Sciatic nerve (tissue), 2 donors: ENCODE measurements at places on chromosomes 3 and 15. TPM values are rescaled to one million over a fixed set of nuclear protein-coding genes. Genes with fewer than 3 reads are reported as not detected.

Gene ACVR2B
- total RNA-seq = 13.1 TPM

Gene BCL2A1
- 11.6 TPM for total RNA-seq

DNA sequence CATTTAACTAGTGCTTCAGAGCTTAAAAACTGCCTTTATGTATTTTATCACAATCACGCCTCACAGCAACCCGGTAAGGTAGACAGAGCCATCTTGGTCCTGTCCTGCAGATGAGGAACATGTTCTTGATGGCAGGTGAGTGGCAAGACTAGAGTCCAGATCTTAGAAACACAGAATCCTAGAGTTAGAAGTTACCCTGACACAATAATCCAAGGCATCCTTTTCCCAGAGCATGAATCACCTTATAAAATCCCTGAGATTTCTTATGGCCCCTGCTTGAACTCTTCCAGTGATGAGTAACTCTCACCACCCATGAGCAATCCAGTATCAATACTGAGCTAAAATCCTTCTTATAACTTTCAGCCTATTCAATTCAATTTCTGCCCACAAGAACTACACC lies 16.9 kb downstream of the POPDC2 start:
- DNase-seq = no peak

Gene STRIT1
- not detected for total RNA-seq

DNA sequence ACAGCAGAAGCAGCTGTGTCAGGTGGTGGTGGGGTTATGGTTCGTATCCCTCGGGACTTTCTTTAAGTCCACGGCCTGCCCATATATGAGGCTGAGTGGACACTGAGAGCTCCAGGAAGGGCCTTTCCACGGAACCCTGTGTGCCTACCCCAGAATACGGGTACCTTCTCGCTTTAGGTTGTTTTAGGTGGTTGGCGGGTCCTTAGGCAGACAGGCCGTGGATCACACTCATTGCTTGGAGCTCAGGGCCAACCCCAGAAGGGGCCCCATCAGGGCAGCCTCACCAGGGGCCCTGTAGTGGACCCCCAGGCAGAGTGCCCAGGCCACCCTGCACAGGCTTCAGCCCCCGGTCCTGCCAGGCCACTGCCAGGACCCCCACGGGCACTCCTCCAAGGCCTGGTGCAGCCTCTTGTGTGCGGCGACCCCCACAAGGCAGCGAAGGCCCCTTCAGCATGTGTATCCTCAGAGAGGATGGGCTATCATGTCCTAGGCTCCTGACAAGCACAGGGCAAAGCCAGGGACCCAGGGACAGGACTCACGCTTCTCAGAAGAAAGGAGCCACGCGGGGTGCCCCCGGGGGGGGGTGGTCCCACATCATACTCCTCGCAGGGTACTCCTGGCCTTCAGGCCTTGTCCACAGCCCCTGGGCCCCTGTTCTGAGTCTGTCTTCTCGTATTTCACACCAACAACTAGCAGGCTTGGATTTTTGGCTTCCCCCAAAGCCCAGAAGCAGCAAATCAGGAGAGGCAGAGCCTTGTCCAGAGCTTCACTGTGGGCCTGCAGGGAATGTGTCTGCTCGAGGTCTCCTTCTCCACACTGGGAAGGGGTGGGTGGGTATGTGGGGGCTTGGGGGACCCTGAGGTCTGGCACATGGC lies 93.4 kb downstream of the LRRK1 start:
- DNase-seq = no peak

GRCh38 chr3:105997800-105998526 lies 129.2 kb upstream of the CBLB start:
- DNase-seq = no peak

Gene HRH1
- 40.3 TPM for total RNA-seq

- DNase-seq = no peak
These were observed 7.1 kb downstream of the SEMA3F start for GRCh38 chr3:50162034-50162883.

GRCh38 chr3:112956351-112956750 lies 18.6 kb downstream of the CD200R1 start:
- DNase-seq = no peak

DNA sequence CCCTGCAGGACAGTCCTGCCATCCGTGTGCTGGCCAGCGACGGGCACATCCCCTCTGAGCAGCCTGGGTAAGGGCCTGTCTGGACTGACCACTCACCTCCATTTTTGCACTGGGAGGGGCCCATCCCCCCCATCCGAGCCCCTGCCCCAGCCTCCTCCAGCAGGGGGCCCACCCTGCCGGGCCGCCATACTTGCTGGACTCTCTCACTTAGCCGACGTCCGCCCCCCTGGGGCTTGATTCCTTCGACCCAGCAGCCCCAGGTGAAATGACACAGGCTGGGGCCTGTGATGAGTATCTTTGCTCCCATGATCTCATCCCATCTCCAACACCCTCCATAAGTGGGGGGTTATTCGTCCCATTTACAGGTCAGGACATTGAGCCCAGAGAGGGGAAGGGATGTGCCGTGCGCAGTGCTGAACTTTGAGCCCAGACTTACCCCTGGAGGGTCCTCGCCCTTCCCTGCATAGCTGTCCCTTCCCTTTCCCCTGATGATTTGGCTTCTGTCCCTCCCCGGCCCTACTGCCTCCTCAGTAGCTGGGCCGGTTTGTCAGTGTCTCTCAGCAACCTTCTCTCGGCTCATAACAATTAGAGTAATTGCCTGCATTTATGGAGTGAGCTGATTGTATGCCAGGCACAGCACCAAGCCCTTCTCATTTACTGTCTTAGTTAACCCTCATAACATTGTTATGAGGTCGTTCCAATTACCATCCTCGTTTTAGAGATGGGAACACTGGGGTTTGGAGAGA lies 4.2 kb downstream of the LMAN1L start:
- DNase-seq = no peak

DNA sequence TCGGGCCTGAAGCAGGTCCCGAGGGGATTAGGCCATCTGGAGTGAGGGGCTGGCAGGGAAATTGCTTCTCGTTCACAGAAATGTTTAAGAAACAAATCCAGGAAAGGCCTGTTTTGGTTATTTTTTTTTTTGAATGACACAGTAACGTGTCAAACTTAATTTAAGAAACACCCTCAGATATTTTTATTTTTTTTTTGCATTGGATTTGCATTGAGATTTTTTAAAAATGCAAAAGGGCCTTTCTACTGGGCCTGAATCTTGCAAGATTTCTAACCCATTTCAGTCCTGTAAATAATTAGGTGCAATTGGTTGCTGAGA lies 25.0 kb upstream of the KLF13 start:
- DNase-seq = no peak
